ENCODE measurements at places on chromosomes 3 and 15.

DNA sequence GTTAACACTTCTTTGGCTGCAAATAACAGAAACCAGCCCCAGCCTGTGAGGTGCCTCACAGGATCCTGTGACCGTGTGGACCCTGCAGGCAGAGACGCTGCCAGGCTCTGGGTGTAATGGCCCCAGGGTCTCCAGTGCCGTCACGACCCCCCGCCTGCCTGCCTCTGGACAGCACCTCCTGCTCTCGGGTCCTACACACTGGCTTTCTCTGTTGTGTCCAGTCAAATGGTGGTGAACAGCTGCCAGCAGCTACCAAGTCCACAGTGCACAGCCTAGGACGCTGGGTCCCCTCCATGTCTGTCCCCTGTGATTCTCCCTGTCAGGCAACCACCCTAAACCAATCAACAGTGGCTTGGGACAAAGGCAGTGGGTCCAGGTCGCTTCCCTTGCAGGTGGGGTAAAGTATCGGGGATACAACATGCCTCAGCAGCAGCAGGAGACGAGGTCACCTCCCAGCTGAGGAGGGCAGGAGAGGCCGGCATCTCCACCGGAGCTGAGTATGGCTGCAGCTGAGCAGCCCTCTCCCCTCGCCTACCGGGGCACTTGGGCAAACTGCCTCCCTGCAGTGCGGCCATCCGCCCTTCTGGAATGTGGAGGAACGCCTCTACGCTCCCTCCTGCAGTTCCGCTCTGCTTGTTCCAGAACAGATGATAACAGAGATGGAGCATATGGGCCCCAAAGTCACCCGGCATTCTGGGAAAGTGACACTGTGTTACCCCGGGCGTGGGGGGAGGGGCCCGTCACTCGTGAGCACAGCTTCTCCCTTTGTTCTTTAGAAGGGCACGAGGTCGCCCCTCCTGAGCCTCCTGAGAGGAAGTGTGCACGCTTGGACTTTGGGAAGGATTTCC lies 21.1 kb upstream of the SKOR1 start:
- DNase-seq, result no peak

GRCh38 chr15:52143873-52144272 lies 31.3 kb upstream of the BCL2L10 start:
- DNase-seq, result no peak

DNA sequence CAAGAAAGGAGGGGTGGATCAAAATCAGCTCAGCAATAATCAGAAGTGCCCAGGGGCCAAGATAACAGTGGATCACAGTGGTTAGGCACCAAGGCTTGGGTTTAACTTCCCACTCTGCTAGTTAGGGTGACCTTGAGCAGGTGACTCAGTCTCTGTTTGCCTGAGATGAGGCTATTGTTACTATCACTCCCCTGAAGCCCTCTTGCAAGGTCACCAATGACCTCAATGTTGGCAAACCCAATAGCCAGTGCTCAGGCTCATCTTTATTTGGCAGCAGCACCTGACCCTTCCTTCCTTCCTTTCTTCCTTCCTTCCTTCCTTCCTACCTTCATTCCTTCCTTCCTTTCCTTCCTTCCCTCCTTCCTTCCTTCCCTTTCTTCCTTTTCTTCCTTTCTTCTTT lies 102.4 kb upstream of the HACD2 start:
- DNase-seq, result no peak

GRCh38 chr3:141427764-141428163 lies 59.1 kb upstream of the RASA2 start:
- DNase-seq, result no peak

DNA sequence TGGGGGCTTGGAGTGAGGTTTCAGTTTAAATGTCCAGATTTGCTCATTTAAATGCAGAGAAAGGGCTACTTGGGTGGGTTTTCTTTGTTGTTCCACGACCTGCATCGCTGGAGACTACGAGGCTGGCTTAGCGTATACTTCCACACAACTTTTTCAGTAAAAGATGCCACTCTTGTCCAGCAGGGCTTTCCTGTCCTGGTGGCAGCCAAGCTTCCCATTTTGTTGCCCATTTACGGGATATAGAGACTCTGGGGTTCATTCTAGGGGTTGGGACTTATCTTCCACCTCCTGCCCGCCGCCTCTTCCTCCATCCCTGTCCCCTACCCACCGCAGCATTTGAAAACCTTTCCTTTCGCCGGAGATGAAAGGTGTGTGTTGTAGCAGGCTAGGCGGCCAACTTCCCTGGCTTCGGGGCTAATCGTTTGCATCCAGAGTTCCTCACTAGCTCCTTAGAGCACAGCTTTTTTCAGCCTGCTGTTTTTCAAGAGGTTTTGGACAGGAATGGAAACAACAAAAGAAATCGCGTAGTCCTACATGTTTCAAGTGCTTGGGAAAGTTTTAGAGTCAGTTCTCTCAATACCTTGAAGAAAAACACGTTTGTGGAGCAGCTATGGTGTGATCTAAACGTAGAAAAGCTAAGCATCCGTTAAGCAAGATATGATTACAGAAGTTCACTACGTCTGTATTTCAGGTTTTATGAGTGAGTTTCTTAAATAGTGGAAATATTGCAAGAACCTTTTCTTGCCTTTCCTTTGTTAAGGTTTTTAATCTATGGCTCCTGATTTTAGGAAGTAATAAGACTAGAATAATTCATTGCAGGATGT lies 843 bp downstream of the CHRNA5 start:
- DNase-seq, result peak; percentile 42

Data from HEK293T (cell line).